Pancreas (tissue), 10 donors: ENCODE measurements at places on chromosomes 11 and 22.

DNA sequence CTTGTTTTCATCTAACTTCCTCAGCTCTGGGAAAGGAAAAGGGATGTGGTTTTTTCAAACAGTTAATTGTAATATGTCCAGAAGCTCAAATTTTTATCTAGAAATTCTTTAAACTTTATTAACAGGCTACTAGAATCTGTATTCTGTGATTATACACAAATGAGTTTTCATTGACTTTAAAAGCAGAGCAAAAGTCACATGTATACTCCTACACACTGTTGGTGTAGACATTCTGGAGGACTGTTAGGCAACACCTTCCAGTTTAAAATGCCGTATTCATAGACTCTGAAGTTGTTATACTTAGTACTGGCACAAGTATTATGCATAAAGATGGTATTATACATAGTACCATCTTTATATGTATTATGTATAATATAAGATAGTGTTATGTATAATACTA lies 64.9 kb downstream of the SPECC1L start:
- DNase-seq: no peak

DNA sequence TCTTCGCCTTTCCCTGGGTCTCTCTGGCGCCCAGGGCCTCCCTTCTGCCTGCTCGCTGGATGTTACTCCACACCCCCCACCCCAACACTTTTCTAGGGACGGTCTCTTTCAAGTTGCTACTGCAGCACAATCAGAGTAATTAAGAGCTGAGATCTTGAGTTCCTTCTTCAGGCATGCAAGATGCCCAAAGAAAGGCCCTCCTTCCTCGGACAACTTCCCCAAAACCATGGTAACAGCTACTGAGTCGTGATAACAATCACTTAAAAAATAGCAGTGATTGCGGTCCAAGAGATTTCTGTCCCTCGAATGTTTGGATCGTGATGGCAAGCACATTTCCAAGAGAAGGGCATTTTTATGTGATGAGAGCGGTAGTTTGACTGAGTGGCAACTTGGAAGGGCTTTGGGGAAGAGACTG lies 638 bp upstream of the TENM4 start:
- no peak for DNase-seq

DNA sequence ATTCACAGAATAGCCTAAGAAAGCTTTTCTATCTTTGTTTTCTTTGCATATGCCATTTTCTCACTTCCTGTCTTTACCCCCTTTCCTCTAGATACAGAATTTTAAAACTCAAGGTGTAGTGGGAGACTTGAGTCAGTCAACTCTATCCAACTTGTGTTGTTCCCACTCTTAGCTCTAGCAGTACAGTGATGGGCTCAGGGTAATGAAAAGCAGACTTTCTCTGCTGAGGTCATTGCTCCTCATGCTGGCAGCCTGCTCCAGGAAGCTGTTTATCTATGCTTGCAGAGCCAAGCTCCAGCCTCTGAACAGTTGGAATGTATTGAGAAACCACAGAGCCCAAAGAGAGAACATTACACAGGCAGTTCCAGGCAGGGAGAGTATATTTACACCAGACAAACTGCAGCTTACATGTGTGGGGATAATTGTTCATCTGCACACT lies 68.1 kb downstream of the CSTPP1 start:
- peak; percentile 50 for DNase-seq

DNA sequence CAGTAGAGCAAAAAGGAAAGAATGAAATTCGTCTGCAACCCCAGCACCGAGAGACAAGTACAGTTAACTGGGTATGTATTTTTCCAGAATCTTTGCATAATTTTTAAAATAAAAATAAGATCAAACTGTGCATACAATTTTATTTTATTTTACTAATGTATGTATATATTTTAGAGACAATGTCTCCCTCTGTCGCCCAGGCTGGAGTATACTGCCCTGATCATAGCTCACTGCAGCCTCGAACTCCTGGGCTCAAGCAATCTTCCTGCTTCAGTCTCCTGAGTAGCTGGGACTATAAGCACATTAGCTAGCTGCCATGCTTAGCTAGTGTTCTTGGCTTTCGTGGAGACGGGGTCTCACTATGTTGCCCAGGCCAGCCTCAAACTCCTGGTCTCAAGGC lies 18.8 kb upstream of the DRD2 start:
- DNase-seq: no peak

GRCh38 chr22:40094485-40094884 lies 83.2 kb upstream of the TNRC6B start:
- DNase-seq: no peak

DNA sequence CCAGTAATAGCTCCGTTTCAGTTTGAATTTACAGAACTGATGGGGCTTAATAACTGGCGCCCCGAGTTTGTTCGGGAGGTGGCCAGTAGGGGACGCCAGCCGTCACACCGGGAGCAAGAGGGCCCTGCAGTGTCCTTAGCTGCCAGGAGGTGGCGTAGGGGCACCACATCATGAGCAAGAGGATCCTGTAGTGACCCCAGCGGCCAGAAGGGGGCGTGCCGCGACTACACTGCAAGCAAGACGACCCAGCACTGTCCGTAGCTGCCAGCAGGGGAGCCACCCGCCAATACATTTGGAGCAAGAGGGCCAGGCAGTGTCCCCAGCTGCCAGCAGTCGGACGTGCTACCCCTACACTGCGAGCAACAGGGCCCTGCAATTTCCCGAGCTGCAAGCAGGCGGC lies 663.7 kb upstream of the B3GAT1 start:
- peak; percentile 77 for DNase-seq

- DNase-seq: peak; percentile 30
These were observed 1.8 kb downstream of the ST3GAL4 start for GRCh38 chr11:126357055-126357962.

- DNase-seq: no peak
These were observed at the start of gene HEPHL1 for GRCh38 chr11:94020777-94021481. HEPHL1 (plus strand) TSS chr11:94021354; CDS start chr11:94021369, 15 bp downstream.

GRCh38 chr22:45552580-45553350 lies 50.1 kb downstream of the FBLN1 start:
- peak; percentile 56 for DNase-seq

- peak; percentile 41 for DNase-seq
These were observed 2.3 kb downstream of the MYEOV start for GRCh38 chr11:69295995-69296889.

DNA sequence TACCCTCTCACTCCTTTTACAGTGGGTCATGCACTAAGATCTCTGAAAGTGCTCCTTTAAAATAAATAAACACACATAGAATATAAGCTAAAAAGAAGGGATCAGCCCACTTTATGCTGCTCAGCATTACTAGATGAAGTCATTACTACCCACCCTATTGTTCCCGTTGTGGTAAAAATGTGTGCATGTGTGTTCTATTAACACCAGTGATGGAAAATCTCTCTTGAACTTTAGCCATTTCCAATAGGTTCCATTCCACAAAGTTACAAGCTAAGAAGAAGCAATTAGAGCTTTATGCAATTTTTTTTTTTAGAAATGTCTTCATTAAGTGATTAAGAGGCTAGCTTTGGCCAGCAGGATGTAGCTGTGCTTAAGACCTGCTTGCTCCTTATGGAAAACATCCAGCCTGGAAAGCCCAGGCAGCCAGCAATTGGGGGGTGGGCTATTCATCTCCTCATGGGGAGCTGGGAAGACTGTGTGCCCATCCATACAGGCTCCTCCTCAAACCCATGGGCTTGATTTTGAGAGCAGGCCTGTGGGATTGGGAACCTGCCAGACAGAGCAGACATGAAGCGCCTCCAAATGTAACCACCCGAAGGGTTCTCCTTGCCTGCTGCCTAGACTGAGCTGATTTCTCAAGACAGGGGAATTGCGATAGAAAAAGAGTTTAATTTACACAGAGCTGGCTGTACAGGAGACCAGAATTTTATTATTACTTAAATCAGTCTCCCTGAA lies 92.9 kb upstream of the PARVA start:
- no peak for DNase-seq

DNA sequence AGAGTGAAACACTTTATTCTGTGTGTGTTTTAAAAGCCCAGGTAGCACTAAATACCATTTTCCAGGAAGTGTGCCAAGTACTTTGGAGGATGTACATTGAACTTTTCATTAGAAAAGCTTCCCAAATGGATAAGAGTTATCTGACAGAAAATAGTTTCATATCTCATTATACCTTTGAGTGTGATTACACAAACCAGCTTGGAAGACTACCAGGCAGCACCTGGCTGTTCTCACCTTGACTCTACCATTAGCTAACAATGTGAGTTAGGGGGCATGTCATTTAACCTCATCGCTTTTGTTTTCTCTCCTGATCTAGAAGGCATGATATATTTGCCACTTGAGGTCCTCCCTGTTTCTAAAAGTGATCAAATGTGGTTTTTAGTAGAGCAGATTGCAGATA lies 50.2 kb downstream of the GRM5 start:
- DNase-seq: peak; percentile 43

- DNase-seq: no peak
These were observed 26.9 kb downstream of the PICALM start for GRCh38 chr11:86041975-86042378.

- no peak for DNase-seq
These were observed 846 bp downstream of the RNF26 start for GRCh38 chr11:119335091-119335654.

DNA sequence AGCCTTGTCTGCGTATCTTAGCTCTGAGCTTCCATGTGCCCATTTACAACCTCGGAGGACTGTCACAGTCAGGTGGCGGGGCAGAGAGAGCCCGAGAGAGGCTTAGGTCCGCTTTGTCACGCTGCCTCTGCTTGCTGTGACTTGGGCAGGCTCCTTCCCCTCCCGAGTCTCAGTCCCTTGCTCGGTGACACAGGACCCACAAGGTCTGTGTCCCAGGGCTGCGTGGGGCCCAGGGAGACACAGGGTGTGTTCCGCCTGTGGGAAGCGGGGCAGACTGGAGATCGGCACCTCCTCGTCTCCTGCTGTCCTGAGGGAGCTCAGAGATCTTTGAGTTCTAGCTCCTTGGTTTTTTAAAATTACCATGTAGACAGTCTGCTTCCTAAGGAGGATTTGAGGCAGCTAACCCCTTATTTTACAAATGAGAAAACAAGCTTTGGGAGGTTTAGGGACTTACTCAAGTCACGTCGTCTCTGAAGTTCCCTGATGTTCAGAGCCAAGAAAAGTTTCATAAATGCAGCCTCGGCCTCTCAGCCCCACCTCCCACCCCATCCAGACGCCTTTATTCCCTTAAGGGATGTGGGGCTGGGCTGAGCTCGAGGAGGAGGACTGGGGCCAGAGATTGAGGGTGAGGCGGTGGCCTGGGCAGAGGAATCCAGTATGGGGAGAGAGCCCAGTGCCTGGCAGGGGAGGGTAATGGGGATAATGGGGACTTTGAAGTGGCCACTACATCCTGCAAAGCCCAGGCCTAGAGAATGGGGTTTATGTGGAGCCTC lies 103.6 kb downstream of the NECTIN1 start:
- no peak for DNase-seq

GRCh38 chr11:84437071-84437980 lies 1151.2 kb upstream of the CCDC90B start:
- peak; percentile 79 for DNase-seq

DNA sequence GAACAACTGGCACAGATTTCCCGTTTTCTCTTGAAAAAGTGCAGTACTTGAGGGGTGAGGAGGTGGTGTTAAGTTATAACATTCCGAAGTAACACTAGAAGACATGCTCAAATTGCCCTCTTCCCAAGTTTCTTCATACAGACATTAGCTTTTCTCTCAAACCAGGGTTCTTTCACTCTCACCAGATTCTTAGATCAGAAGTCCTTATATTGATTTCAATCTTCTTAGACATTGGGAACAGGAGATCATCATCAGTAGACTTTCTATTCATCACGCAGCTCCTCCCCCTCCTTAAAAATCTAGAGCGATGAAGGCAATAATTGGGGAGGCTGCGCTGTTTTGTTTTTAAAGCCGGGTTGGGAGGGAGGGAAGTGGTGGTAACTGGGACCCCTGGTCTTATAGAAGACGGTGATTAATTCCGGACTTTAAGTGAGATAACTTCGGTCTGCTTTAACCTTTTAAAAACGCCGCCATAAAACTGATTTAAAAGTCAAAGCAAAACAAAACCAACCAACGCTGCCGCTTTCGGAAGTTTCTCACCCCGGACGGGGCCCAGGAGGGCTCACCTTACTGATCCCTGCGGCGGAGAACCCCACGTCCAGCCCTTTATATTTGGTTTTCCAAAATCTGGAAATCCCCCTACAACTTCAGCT lies 665 bp downstream of the USP28 start:
- no peak for DNase-seq

GRCh38 chr11:21896746-21897602 lies 295.9 kb upstream of the ANO5 start:
- DNase-seq: no peak

GRCh38 chr11:74460065-74460464 lies 7.3 kb downstream of the KCNE3 start:
- no peak for DNase-seq

DNA sequence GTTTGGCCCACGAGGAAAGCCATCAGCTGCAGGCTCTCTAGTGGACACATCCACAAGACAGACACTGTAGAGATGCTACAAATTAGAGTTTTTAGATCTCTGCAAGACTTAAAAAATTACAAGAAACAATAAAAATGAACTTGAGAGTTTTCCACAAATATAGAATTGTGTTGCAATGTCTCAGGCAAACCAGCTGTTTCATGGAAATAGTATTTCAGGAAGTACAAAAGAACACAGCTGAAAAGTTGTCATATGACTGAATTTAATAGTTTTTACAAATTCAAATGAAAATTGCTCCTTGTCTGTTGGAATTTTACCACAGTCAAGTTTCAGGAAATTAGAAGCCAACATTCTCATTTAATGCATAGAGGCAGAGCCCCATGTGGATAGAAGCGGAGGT lies 184.5 kb upstream of the PITPNB start:
- DNase-seq: no peak

DNA sequence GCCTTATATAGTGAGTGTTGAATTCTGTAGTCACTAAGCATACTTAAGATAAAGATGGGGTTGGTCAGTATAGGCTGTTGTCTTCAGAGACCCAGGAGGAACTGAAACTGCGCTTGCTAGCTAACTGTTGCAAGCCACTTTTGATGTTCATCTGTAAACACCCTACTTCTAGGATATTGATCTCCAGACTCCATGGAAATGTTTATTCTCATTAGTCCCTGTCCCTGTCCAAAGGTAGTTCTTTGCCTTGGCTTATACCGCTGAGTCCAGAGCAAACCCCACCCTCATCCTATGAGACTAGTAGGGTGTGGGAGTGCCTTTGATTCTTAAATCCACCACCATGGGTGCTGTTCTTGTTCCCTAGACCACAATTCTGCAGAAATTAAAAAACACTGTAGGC lies 36.4 kb downstream of the DEPDC5 start:
- no peak for DNase-seq

DNA sequence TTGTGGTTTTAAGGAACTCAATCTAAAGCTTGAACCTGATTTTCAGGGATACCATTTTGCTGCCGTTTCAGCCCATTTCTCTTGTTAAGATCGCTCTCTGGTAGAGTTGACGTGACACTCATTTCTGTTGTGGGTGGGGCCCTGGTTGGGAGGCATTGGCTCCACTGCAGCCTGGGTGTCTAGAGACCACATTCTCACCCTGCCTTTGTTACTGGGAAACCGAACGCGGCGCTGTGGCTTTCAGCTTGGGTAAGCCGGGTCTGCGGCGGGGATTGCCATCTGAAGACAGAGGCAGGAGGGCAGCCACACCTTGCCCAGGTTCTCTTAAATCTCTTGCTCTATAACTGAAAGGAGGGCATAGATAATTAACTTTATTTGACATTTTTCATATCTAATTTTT lies 3.2 kb downstream of the EHF start:
- no peak for DNase-seq
